ENCODE measurements at places on chromosomes 5 and 9.

- no peak for DNase-seq
These were observed 16.7 kb upstream of the PHYHD1 start for GRCh38 chr9:128903871-128904620.

DNA sequence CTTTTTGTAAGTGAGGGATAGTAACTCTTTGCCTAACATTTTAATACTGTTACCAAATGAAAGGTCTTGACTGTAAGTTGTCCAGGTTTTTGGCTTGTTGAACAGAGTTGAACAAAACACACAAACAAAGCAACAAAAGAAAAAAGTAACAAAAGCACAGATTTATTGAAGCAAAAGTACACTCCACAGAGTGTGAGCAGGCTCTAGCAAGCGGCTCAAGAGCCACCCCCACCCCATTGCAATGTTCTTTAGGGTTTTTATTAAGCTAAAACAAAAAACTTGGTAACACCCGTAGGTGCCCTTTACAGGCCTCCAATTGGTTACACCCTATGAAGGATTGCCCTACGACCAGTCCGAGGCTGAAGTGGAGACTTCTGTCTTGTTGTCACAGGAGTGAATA lies 197.4 kb upstream of the MAP3K1 start:
- no peak for DNase-seq

DNA sequence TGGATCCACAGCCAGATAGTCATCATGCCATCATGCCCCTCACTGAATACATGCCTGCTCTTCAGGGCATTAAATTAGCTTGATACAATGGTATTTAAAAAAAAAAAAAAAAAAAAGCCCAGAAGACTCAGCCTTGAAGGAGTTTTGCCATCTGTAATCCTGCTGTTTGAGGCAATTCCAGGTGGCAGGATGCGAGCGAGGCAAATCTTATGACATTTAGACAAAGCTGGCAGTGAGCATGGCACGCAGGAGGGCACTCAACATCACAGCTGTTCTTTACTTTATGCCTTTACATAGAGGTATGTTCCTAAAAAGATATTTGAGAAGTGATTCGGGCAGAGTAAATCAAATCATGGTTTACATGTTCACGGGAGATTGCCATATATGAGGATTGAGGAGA lies 692.0 kb upstream of the DMAC1 start:
- DNase-seq, result no peak

GRCh38 chr9:38228331-38229103 lies 159.5 kb upstream of the SHB start:
- no peak for DNase-seq

- DNase-seq, result no peak
These were observed 94.4 kb downstream of the CAMSAP1 start for GRCh38 chr9:135812961-135813360.

GRCh38 chr9:129994882-129995281 lies 48.1 kb downstream of the FNBP1 start:
- no peak for DNase-seq

GRCh38 chr5:168427224-168427623 lies 59.0 kb upstream of the RARS1 start:
- DNase-seq, result no peak

GRCh38 chr9:112326194-112326593 lies 7.2 kb downstream of the PTBP3 start:
- DNase-seq, result no peak

All from fibroblast of skin of left quadriceps (primary cell).